ENCODE measurements at places on chromosomes 5 and 9.

DNA sequence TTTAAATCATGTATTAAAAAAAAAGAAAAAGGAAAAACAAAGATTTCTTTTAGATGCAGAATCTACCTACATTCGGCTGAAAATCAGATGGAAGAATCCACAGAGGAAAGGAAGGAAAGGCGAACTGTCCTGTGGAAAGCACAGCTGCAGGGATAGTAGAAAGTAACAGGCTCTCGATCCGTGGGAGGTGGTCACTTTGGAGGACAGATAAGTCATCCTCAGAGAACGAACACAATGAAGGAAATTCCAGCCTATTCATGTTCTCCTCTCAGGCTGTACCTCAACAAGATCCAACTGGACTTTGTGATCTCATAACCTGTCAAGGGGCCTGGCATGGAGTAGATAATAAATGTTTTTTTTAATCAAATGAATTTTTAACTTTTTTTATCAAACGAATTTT lies 72.8 kb downstream of the NR6A1 start:
- no peak for DNase-seq

DNA sequence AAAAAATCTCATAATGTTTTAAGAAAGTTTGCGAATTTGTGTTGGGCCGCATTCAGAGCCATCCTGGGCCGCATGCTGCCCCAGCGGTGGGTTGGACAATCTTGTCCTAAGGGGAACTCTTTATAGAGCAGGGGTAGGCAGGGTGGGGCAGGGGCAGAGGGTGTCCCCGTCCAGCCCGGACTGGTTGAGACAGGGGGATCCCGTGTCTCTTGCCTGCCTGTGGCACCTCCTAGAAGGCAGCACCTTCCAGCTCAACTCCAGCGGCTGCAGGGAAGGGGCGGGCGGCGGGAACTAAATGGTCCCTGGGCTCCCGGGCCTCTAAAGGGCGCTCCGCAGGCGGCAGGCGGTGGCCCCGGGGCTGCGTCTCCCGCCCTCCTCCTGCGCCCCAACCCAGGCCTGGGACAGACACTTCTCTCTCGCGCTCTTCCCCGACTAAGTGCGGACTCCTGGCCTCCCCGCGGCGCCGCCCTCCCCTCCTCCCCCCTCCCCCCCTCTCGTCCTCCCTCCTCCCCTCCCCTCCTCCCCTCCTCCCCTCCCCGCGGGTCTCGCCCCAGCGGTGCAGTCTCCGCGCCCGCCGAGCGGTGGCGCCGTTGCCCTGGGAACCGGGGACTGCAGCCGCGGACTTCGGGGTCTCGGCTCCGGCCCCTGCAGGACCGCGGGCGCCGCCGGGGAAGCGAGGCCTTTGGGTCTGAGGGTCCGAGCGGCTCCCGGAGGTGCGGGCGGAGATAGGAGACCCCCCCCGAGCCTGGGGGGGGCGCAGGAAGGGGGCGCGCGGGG lies 132.6 kb downstream of the MRPL36 start:
- no peak for DNase-seq

DNA sequence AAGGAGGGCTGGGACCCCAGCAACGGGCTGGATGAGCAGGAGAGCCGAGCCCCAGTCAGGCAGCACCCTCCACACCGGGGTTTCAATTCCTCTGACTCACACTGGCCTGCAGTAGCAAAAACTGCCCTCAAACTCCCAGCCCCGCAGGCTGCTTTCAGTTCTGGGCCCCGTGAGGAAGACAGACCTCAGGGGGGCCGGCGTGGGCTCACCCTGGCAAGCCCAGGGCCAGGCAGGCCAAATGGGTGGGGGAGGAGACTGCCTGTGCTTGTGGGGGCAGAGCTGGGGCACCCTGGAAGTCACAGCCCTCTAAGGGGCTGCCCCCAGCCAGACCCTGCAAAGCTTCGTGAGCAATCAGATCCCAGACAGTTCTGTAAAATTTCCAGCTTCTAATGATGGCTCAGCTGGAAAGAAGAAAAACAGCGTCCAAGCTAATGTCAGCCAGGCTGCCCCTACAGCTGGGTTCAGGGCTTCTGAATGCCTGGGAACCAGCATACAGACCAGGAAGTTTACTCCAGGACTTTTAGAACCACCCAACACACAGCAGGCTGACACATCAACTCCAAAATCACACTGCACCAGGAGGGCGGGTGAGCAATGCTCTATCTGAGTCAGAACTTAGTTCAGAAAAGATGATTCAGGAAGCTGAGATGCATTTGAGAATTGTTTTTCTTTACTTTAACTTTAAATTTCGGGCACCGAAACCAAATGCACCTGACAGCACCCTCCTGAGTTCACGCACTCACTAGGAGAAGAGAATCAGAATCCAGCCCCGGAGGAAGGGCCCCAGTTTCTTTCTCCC lies 34.7 kb downstream of the LPCAT1 start:
- no peak for DNase-seq

DNA sequence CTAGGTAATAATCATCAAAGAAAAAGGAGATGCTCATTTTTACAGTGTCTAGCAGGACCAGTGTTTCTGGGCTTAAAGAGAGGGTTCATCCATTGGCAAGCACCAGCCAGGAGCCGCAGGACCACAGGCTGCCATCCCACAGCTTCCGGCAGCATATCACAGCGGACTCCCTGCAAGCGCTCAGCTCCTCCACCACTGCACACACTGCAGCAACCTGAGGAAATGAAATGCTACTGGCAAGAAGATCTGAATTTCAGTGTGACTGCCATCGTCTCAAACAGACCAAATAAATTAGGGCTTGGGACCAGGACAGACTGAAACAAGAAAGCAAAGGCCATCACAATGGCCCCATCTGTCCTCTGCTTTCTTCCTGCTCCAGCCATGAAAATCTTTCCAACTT lies 114.2 kb downstream of the TTC39B start:
- no peak for DNase-seq

DNA sequence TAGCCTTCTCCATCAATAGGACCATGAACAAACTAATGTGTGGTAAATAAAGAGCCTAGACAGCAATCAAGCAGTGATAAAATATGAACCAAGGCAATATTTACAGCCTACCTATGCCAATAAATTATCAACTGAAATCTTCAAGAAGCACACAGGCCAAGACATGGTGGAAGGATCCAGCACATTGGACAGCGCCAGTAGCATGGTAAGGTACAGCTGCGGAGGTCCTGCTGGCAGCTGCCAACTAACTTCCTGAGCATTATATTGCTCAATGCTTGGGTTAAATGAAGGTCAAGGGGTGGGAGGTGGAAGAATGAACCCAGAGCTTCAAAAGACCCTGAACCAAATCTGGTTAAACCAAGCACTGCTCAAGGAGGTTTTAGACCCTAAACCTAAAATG lies 16.5 kb upstream of the SPDL1 start:
- no peak for DNase-seq

- DNase-seq = no peak
These were observed 630 bp downstream of the POLE3 start for GRCh38 chr9:113409883-113410206.

DNA sequence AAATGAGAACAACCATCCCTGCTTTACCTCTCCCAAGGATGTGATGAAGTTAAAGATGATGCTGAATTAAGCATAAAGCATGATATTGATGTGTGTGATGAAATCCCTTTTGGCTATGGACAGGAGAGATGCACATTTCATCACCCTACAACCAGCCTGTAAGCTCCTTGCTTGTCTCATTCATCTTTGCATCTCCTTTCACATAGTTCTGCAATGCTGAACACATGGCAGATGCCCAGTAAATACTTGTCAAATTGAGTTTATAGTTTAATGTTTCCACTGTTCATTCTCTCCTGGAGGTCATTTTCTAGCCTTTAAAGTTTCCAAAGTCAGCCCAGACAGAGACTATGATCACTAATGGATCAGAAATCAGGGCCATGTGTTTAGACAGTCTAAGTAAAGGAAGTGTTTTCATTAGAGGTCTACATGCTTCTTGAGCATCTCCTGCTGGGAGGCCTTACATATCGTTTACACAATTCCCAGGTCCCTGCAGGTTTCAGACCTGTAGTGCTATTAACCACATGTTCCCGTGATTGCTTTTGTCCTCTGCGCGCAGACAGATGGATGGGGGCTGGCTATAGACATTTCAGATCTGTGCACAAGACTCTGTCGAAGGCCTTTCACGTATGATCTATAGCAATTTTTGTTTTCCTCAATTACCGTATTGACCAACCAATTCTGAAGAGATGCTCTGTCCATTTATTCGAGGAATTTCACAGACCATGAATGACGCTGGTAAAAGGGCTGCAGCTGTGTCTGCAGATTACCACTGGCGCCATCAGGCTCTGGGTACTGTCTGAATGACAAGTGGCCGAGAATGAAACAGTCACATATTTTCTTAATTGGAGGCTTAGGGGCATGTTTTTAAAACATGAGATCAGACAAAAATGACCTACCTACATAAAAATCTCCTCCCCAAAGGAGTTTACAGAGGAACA lies 49.0 kb upstream of the CKMT2 start:
- DNase-seq = no peak

DNA sequence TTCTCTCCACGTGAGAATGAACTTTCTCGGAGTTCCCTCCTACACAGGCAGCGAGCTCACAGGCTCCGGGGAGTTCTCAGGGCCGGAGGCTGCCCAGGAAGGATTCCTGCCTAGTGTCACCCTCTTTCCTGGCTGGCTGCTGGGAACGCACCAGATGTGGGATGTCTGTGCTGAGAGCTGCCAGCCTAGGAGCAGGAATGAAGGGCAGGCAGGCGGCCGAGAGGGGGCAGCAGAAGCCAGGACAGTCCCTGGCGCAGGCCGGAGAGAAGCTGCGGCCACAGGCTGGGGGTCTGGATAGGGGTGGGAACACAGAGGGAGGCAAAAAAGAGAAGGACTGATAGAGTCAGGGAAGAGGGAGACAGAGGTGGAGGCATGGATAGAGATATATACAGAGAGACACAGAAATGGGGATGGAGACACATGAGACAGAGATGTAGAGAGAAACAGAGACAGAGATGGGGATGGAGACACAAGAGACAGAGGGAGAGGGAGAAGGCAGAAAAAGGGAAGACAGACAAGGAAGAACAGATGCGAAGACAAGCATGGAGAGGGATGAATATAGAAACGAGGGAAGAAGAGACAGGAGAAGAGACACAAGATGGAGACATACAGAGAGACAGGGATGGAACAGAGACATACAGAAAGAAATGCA lies 25.3 kb upstream of the ENHO start:
- no peak for DNase-seq

DNA sequence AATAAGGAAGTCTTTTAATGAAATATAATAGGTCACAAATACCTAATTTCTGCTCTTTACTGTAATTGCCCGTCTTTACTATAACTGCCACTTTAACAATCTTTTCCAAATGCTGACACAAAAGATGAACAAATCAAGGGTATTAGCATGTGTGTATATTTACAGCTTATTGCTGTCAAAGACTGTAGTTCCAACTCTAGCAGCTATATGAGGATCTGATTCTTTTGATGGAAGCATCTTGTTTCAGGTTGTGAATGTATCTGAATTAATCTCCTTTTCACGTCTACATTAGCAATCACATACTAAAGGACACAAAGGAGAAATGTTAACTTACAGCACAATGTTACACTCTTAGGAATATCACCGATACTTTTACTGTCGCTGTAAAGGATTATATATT lies 27.9 kb downstream of the RFX3 start:
- DNase-seq = no peak

DNA sequence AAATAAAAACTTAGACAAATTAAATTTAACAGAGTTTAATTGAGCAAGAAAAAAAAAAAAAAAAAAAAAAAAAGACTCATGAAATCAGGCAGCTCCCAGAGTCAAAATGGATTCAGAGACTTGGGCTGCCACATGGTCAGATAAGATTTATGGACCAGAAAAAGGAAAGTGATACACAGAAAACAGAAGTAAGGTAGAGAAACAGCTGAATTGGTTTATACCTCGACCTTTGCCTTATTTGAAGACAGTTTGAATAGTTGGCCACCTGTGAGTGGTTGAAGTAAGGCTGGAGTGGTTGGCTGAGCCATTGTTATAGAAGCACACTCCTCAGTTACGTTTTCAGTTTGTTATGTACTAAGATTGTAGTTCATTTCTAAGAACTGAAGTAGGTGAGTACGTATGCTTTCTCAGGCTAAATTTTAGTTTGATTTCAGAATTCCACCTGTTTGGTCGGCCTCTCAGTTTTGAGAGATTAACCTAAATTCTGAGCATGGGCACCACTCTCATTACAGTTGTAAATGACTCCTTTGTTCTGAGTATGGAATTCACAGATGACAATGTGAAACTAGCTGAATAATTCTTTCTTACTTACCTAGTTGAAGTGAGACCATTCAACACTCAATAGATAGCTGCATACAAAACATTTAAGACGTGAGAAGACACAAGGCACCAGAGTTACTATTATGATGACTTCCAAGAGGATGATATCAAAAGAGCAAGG lies 149.0 kb downstream of the AOPEP start:
- no peak for DNase-seq

DNA sequence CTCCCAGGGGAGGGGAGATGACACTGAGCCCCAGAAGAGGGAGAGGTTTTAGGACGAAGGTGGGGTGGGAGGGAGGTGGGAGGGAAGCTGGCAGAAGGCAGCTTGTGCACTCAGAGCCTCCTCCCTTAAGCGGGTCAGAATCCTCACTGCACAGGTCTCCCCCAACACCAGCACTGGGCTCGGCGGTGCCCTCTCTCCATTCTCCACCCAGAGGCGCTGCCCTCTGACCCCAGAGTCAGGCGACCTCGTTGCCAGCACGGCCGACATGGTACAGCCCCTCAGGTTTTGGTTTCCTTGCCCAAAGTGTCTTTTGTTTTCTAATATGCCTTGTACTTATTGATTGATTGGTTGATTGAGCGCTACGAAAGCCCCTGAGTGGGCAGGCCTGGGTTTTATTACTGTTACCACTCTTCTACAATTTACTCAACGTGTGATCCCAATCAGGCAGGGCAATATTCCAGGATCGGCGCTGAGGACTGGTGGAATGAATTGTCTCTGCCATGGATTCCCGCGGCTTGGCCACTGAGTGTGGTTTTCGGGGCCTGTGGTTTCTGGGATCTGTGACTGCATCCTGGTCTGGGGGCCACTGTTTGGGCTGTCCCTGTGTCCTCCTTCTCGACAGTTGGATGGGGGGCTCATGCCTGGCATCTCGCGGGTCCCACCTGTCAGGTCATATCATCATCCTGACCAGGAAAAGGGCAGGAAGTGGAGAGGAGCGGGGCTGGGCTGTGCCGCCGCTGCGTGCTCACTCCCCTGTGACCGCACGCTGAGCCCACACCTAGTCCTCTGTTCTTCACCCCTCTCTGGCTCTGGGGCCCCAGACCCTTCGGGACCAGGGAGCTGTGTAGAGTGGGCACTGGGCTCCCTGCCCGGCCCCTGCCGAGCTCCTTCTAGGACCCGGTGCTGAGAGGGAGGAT lies 9.6 kb upstream of the FCN2 start:
- DNase-seq = no peak

All from T-helper 1 cell (primary cell).